ENCODE measurements at places on chromosomes 16 and 17. TPM values are rescaled to one million over a fixed set of nuclear protein-coding genes. Genes with fewer than 3 reads are reported as not detected.

- DNase-seq = no peak
Measured at GRCh38 chr16:4692460-4693295, 684 bp upstream of the NUDT16L1 start.

GRCh38 chr16:88783391-88784073 is 1.5 kb downstream of the PIEZO1 start:
- DNase-seq = no peak

Gene KCNJ18
- not detected for total RNA-seq

DNA sequence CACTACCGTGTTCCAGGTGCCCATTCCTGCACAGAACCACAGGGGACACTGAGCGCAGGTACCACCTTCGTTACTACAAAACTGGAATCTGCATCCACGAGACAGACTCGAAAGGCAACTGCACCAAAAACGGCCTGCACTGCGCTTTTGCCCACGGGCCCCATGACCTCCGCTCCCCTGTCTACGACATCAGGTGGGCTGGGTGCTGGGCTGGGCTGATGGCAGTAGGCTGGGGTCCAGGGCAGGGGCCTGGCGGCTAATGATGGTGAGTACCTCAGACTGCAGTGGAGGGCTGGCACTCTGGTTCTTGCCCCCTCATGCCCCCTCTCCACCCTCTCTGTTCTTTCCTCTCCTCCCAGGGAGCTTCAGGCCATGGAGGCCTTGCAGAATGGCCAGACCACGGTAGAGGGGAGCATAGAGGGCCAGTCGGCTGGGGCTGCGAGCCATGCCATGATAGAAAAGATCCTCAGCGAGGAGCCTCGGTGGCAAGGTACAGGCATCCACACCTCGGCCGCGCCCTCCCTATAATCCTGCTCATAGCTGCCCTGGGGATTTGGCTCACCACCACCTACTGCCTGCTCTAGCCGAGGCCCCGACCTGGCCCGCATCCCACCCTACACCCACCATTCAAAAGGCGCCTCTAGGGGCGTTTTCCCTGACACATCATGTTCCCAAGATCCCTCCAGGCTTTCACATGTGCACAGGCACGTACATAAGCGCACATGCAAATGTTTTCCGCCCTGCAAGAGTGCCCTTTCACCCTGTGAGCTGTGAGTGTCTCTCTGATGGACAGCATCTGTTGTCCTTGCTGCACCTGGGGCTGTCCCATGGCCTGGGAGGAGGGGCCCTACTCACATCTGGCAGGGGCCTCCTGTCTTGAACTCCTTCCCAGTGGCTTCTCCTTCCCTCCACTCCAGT is 27.7 kb downstream of the UNK start:
- peak; percentile 7 for DNase-seq

GRCh38 chr16:54459509-54460262 is 173.1 kb upstream of the IRX3 start:
- no peak for DNase-seq

Gene SLC5A2
- total RNA-seq = not detected

DNA sequence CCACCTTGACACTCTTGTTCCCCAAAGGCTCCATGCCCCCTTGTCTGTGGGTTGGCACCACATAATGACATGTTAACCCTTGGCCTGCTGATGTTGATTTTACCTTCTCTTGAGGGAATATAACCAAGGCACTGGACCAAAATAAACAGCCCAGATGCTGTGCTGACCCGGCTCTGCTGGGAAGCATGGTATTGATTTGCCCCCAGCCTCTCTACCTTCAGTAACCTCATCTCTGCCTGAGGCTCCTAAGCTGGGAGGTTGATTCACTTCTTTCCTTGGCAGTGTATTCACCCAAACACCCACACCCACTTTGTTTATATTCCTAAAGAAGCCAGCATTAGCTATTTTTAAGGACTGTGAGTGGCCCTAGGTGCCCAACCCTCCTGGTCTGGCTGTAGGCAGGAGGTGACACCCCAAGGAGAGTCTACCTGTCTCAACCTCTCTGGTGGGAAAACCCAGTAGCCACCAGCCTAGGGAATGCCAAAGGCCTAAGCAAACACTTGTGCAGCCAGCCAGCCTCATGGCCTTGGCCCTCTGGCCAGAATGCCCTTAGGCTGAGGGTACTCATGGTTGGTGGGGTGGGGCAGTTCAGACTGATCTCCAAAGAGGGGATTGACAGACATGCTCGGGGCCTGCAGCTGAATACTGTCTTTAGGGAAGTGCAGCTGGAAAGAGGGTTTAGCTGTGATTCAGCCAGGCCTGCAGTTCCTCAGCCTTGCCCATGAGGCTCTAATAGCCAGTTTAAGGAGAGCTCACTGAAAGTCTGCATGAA is 42.7 kb downstream of the GNAO1 start:
- no peak for DNase-seq

Gene NR1D1
- 21.5 TPM for total RNA-seq

Gene IKZF3
- 0.42 TPM for total RNA-seq

DNA sequence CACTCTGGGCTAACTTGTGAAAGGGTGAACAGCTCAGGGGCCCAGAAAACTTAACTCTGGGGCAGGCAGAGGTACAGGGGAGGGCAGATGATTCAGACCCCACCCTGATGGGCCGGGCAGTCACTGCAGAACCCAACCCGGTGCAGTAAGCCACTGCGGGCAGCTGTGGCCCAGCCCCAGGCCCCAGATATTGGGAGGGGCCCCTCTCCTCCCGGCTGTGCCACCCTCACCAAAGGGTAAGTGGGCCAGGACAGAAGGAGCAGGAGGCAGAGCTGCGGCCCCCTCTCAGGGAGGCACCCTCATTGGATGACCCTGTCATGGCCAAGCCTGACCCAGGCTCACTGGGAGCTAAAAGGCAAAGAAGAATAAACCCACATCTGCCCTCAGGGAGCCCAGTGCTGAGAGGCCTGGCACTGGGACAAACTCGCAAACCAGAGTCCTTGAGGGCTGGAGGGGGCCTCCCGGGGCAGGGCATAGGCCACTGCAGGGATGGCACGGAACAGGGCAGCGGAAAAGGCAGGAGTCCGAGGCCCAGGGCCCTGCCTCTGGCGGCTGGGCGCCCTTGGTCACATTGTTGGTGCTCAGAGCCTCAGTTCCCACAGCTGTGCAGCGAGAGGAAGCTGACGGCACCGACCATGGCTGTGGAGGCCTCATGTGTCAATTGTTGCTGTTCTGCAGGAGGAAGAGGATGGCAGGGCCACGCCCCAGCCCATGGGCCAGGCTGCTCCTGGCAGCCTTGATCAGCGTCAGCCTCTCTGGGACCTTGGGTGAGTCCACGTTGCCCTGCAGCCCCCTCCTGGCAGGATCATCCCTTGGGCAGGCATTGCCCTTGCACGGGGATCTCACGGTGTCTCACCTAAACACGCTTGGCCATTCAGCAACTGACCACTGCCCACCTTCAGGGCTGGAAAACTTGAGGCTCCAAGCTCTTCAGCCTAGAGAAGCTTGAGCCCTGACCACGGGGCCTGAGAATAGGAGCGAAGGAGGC is 3.1 kb downstream of the ITGB4 start:
- DNase-seq = no peak

GRCh38 chr17:38598536-38598935 is 7.2 kb downstream of the SRCIN1 start:
- no peak for DNase-seq

- no peak for DNase-seq
Measured at GRCh38 chr16:9766891-9767290, 415.3 kb downstream of the GRIN2A start.

DNA sequence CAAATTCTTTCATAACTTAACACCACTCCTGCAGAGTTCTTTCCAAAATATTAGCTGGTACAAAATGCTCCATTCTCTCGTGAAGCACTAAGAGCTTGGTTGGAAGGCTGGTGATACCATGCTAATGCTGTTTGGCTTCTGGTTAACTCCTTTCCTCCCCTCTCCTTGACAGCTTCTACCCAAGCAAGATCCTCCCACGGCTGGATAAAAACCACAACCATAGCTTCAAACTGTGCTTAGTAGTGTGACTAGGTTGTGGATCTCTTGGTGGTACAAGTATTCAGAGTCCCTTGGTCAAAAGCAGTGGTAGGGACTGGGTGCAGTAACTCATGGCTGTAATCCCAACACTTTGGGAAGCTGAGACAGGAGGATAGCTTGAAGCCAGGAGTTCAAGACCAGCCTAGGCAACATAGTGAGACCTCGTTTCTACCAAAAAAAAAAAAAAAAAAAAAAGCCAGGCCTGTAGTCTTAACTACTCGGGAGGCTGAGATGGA is 2.3 kb downstream of the PHAF1 start:
- DNase-seq = no peak

Gene PYDC1
- not detected for total RNA-seq

Gene HNF1B
- total RNA-seq = not detected

Gene CD300H
- total RNA-seq = not detected

Gene TMEM98
- total RNA-seq = 10.7 TPM

GRCh38 chr16:77965346-77965745 is 57.0 kb upstream of the CLEC3A start:
- peak; percentile 41 for DNase-seq

Gene ALKBH5
- 197 TPM for total RNA-seq

Gene CLDN7
- 1.8 TPM for total RNA-seq

Gene PSMD12
- 47.0 TPM for total RNA-seq

DNA sequence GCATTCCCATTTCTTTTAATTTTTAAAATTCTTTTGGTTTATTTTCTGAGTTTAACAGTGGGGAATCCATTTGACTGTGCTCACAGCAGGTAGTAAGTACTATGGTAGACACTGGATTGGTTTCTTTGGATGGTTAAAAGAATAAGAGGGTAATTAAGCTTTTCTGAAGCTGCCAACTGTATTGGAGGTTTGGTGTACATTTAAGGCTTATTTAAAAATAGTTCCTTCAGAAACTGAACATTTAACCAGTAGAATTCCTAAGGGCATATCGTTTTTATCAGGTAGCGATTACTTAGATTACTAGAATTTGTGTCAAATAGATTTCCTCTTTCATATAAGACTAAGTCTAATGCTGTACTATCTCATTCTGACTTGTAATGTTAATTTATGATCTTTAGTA is 162.4 kb downstream of the PPM1E start:
- DNase-seq = no peak

DNA sequence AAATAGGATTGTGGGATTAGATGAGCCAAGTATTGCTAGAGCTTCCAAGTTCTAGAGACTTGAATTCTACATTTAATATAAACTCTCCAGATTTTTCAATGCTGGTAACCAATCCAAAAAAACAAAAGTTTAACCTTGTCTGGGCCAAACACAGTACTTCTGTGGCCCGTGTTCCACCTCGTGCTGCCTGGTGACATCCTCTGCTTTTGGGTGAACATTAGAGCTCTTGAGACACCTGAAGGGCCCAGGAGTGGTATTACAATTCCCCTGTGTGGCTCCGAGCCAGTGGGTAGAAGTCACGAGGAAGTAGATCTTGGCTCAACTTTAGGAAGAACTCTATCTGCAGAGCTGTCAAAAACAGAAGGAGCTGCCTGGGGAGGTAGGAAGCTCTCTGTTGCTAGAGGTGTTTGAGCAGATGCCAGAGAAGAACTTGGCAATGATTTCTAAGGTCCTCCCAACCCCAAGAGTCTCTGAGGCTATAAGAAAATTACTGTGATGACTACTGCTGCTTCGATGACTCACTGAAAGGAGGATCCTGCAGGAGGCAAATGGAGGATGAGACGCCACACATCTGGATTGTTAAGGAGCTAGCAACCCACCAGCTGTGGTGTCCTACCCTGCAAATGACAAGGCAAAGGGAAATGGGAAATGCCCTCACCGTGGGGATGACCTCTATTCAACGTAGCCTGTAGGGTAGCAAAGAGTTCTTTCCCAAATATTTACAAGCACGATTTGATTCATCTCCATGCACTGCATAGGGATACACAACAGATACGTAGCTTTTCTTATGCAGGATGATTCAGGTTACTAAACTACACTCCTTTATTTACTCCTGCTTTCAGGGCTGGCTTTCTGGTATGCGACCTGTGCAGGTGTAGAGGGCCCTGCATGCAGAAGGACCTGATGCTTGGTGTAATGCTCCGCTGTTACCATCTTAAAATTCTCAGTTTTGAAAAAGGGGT is 45.8 kb upstream of the GAS7 start:
- DNase-seq = no peak

Gene HSD11B2
- 0.89 TPM for total RNA-seq

Gene HID1
- 11.2 TPM for total RNA-seq

DNA sequence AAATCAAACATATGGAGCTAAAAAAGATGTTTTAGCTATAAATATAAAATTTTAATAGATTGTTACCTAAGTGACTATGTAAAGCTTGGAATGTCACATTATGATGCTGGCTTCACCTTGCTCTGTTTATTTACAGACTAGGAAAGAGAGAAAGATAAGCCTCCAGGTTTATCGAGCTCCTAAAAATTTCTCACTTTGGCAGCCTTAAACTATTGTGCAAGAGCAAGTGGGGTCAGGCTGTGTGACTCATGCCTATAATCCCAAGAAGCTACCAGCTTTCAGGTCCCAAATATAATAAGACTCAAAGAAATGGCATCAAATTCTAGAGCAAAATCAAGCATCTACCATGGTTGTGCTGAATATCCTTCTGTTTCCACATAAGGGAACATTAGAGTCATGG is 34.3 kb upstream of the PRSS54 start:
- DNase-seq = no peak

GRCh38 chr17:48970224-48970623 is 1.8 kb upstream of the GIP start:
- no peak for DNase-seq

- DNase-seq = peak; percentile 48
Measured at GRCh38 chr17:7740481-7741001, 23.0 kb downstream of the DNAH2 start.

Gene TPSD1
- 0.50 TPM for total RNA-seq

- DNase-seq = no peak
Measured at GRCh38 chr17:72775919-72776318, 316.6 kb downstream of the SLC39A11 start.

DNA sequence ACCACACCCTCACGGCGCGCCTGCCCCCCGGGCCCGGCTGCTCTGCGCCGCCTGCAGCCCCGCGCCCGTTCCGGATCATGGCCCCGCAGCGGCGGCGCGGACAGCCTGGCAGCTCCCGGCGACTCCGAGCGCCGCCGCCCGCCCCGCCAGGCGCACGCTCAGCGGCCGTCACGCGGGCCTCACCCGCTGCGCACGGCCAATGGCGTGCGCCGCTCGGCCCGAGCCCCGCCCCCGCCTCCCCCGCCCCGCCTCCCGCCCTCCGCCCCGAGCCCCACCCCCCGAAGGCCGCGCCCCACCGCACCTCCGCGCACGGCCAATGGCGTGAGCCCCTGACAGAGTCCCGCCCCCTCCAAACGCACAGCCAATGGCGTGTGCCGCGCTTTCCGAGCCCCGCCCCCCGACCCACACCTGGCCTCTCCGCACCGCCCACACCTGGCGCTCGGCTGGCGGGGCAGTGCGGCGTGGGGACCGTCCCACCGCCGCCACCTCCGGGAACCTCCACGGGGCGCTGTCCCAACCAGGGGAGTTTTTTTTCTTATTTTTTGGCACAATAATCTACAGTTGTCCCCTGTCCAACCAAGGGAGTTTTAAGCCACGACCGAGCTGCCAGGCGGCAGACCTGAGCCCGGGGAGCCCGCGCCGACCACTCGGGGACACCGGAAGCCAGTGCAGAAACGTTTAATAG is at the start of gene PCYT2:
PCYT2 (minus strand) TSS at position 123 of the 685 bp plus-strand sequence; CDS start at position 79, 44 bp downstream.
- DNase-seq = peak; percentile 94

- no peak for DNase-seq
Measured at GRCh38 chr17:10031606-10032005, 126.5 kb upstream of the RCVRN start.

Gene FOXJ1
- not detected for total RNA-seq

Measured in left ventricle myocardium superior (tissue), 1 donor.